ENCODE measurements at places on chromosomes 3 and 15.

DNA sequence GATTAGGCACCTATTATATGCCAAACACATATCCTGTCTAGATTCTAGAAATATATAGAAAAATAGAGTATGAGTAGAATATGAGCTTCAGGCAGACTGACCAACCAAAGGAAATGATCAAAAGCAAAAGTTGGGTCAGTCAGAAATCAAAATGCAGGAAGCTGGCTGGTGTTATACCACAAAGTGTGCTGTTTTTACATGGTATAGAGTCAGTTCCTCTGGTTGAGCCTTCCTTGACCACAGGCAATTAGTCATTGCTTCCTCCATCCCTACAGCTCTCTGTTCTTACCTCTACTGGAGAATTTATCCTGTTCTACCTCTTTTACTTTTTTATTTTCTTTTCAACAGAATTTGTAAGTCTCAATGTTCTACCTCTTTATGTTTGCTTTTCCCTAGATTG, 149.8 kb downstream of the TMCO5A start:
- no peak for DNase-seq

DNA sequence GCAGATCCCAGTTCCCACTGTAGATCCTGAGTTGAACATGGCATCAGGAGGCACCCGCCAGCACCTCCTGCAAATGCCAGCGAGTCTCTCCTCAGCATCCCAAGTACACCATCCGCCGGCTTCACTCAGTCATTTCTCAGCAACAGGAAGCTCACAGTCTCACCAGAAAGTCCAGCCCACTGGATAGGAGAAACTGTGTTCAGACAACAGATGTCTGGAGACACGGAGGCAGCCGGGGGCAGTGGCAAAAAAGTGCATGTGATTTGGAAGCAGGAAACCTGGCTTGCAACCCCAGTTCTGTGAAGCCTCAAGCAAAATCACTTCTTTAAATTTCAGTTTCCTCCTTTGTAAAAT, 68.7 kb downstream of the SRGAP3 start:
- DNase-seq = no peak

GRCh38 chr15:80902298-80902801, 87.3 kb downstream of the MESD start:
- DNase-seq = no peak

- no peak for DNase-seq
Observed at GRCh38 chr3:36443028-36443686, 62.9 kb downstream of the STAC start.

GRCh38 chr15:72887376-72887775, 103.8 kb upstream of the ADPGK start:
- DNase-seq = no peak

- DNase-seq = no peak
Observed at GRCh38 chr3:72702997-72703396, 145.2 kb downstream of the SHQ1 start.

DNA sequence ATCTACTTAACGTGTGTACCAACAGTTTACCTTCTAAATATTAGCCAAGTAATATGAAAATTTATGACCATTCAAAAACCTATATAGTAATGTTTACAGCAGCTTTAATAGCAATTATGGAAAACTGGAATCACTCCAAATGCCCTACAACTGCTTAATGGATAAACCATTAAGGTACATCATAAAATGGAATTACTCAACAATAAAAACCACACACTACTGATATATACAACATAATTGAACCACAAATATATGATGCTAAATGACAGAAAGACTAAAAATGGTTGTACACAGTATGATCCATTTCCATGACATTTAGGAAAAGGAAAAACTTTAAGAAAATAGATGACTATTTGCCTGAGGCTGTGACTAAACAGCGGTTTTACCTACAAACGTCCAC, 467.1 kb upstream of the EPHA6 start:
- DNase-seq = no peak

GRCh38 chr3:114308377-114308776, 14.5 kb downstream of the TIGIT start:
- DNase-seq = no peak
